Activated CD4-positive, alpha-beta T cell treated with anti-CD3 and anti-CD28 coated beads, Interleukin-2, amount 50 U/mL, for 24 hours (primary cell): ENCODE measurements at places on chromosomes 12 and 14.

DNA sequence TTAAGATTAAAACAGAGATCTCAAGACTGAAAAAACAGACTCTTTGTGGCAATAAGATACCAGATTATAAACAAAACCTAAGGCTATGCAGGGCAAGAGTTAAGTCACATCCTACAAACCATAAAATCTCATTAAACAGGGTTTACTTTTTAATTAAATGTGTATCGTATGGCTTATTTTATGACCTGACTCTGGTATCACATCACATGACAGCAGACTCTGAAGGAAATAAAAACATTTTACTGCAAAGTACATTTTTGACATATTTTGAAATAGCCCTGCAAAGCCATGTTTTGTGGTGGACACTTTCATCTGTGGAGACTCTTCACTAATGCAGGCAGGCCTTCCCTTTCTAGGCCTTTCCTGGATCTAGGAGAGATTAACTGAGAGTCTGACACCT is 327.6 kb upstream of the CLEC14A start:
- DNase-seq, result no peak

DNA sequence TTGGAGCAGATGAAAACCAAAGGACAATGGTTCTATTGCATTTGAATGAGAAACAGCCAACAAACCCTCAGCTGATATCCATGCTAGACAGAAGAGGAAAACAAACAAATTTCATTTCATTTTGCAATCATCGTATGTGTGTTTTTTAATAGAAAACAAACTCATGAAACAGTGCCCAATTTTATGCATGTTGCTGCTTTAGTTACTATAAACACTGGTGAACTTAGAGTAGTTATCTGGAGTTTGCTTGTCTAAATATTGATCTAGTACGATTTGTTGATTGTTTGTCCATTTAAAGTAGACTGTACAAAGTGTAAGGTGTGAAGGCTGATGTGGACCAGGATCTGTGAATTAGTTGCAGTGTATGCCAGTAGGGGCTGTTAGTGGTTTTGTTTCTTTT is 166.6 kb downstream of the KITLG start:
- DNase-seq, result no peak

DNA sequence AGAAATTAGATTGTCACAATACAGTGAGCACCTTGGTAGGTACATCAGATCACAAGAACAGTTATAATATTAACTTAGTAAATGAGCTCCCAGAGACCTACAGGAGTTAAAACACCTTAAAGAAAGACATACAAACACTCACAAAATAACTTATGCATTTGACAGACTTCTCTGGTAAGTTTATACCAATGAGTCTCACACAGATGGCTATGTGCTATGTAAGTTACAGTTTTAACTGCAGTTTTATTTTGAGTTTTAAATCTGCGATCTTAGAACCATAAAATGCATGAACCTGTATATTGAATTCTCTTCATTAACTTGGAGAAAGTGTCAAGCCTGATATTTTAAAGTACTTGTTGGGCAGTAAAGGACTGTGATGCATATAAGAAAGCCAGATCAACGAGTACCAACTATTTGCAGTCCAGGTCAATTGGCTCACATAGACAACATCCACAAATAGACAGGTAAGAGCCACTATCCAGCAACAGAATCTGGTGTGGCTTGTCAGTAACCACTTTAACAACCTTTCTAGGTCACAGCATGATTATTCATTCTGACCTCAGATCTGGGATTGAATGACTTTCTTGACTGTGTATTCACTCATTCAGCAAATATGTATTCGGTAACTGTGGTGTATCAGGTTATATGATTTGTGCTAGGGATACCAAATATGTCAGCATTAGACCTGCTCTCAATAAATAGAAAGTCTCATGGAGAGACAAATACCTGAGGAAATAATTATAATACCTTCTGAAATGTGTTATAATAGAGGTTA is 856.6 kb upstream of the MGAT4C start:
- DNase-seq, result no peak

DNA sequence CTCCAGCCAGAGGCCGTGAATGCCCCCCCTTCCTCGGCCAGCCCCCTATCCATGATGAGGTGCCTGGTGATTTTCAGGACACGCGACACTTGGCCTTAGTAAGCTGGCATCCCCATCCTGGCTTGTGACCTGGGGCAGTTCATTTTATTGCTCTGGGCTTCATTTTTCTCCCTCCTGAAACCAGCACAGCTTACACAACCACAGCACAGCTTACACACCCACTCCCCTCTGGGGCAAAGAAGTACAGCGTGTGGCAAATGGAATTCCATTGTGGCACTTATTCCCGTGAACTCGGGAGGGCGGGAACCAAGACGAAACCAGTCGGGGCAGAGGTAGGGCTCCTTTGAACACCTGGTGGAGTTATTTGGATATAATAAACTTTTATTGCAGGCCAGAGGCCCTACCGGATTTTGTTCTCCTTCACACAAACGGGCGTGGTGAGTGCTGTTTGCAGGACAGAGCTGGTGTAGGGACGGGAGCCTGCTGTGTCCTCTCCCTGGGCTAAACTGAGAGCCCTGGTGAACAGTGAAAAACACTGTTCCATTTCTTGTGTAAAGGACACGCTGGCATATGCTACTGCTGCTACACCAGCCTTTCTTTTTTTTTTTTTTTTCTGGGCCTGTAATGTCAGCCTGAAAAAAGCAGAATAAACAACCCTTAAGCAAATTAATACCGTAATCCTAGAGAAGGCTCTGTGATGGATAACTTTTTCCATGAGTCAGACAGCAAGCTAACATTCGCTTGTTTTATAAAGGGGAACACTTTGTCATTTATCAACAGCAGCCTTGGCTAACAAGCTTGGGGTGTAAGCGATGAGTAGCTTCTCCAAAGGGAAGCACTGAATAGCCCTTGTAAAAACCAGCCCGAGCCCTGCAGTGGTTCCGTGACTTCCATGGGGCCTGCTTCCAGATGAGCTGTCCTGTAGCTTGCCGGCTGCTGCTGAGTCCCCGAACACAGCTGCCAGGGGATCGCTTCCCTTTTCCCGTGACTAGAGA is 29.3 kb downstream of the CD9 start:
- DNase-seq, result no peak
